ENCODE measurements at places on chromosomes 7 and 10.

DNA sequence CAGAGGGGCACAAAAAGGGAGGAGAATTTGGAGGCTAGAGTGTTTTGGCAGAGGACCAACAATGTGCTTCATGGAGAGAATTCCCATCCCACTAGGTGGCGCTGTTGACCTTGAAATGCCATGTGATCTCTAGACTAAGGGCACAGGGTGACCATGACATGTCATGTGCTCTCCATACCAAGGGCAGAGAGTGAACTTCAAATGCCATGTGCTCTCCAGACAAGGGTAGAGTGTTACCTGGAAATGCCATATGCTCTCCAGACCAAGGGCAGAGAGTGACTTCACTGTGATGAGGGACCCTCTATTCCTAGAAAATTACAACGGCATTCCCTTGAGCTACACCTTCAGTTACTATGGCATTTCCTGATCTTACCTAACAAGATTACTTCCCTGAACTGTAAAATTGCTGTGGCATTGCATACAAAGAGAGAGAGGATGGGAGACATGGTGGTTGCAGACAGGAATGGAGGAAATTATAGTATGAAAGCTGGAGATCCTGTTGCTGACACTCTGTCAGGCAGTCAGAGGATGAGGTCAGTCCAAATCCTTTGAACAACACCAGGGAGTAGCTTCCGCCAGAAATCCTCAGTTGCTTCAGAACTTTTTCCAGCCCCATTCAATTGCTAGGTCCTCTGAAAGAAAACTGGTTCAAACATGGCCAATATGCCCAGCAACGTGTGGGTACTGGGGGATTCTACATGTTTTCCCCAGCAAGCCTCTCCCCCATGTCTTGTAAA, 60.9 kb upstream of the ACSM6 start:
- DNase-seq = peak; percentile 34

DNA sequence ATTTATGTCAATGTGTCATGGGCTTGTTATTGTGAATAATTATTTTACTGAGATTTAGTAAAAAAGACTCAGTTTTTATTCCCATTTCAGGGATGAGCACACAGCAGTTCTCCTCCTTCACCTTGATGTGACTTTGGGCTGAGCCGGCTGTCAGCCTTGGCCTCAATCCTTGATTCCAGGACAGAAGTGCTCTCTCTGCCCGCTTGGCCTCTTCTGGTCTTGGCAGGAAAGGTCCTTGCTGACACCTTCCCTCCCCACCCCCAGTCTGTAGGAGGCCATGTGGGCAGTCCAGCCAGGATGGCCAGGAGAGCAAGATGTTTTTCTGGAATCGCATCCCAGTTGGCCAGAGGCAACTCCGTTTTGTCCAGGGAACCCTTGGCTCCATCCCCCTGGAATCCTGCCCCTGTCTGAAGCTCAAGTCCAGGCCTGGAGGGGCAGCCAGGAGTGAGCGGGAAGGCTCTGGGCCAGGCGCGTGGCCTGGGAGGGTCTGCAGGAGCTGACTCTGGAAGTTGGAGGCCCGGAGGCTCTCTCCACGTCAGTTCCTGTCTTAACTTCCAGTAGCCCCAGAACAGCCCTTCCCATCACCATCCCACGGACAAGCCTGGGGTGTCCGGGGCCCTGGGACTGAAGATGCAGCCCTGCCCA, 100.9 kb downstream of the PDGFA start:
- DNase-seq = no peak

- no peak for DNase-seq
Observed at GRCh38 chr10:121168545-121169216, 317.5 kb downstream of the WDR11 start.

DNA sequence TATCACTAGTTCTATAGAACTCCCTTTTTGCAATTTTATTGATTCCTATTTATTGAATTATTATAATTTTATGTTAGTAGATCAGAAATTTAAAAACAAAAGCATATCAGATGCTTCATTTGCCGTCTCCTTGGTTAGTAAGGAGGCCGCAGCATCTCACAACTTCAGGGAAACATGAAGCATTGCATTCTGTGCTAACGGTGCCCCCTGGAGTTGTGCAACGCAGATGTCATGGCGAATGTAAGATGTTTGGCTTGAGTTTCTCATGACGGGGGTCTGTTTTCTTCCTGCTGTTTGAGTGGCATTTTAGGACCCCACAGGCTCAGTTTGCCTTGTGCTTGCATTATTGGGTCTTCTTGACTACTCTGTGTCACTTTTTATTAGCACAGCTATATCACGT, 124.8 kb downstream of the CNNM2 start:
- no peak for DNase-seq

GRCh38 chr7:46152696-46153095, 231.6 kb upstream of the IGFBP3 start:
- DNase-seq = no peak

DNA sequence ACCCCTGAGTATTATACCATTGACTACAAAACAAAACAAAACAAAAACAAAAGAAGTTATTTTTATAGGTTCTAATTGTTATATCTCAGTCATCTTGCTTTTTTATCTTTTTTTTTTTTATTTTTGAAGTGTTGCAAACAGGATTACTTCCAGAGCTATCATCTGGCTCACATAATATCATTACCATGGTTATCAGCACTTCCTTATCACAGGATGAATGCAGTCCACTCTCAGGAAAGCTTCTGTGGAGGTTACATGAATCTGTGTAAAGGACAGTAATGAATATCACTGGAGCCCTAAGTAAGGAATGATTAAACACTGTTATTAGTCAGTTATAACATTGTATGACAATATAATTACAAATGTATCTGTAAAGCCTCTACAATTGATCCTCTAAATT, 451.5 kb downstream of the PLXDC2 start:
- DNase-seq = no peak

- DNase-seq = no peak
Observed at GRCh38 chr10:62529396-62529795, 155.2 kb downstream of the ZNF365 start.
